Left hindlimb (tissue), 1 donor: ENCODE measurements at places on chromosomes 1 and 21.
A peak's percentile ranks its signal among the peaks of the same experiment; 100 is the strongest.

GRCh38 chr1:203465146-203465798 lies 10.3 kb upstream of the PRELP start:
- DNase-seq = peak; percentile 29

DNA sequence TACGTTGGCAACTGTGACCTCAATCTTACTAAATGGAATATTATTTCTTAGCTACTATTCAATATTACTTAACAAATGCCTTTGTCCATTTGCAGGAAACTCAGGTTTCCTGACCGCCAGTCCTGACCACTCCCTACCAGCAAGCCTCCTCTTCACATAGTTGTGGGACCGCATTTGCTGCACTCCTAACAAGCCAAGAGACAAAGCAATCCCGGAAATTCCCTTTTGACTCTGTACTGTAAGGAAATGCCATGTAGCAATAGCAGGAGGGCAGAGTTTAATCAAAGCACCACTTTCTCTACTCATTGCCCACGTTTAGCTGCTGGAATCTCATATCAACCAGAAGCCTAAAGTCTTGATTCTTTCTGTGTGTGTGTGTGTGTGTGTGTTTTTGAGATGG lies 28.1 kb upstream of the ACBD6 start:
- no peak for DNase-seq

- no peak for DNase-seq
These were observed 25.9 kb downstream of the SLC27A3 start for GRCh38 chr1:153801028-153801625.

DNA sequence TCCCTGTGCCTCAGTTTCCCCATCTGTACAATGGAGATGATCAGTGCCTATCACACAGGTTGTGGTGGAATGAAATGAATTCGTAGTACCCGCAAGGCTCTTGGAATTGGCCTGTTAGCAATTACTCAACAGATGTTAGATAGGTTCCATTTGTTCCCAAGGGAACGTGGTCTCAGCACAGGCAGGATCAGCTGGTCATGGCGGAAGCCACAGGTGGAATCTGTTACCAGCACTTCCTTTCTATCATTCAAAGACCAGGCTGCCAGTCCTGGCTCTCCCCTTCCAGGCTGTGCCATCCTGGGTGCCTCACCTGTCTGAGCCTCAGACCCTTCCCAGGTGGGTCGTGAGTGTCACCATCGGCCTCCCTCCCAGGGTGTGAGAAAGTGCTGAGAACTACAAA lies 61.5 kb downstream of the FBXO2 start:
- no peak for DNase-seq

GRCh38 chr1:103024051-103024450 lies 84.3 kb downstream of the COL11A1 start:
- DNase-seq = no peak

DNA sequence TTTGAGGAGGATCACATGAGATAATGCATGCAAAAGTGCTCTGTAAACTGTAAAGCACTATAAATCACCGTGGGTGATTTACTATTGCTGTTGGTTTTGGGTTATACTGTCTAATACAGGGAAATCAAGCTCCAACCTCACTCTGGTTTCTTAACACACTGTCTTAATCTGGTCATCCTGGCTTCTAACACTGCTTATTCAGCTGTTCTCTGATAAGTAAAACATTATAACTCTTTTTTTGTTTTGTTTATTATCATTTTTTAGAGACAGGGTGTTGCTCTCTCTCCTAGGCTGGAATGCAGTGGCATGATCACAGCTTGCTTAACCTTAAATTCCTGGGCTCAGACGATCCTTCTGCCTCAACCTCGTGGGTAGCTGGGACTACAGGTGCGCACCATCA lies 21.9 kb upstream of the LSM10 start:
- no peak for DNase-seq

DNA sequence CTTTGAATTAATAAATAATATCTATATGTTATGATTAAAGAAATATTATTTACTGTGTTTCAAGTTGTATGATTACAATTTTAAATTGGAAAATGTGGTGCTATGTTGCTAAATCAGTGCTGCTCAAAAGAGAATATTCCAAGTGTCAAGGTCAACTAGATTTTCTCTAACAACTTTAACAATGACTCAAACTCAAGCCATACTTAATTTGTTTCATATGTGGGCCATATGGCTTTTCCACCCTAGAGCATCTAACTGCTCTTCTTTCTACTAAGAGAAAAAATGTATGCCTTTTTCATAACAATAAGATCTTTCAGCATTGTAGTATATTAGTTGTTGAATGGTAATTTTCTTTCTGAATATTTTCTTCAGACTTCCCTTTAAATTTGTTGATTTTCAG lies 8.3 kb upstream of the SYT14 start:
- no peak for DNase-seq

GRCh38 chr1:115204513-115204912 lies 115.2 kb upstream of the TSPAN2 start:
- DNase-seq = no peak

DNA sequence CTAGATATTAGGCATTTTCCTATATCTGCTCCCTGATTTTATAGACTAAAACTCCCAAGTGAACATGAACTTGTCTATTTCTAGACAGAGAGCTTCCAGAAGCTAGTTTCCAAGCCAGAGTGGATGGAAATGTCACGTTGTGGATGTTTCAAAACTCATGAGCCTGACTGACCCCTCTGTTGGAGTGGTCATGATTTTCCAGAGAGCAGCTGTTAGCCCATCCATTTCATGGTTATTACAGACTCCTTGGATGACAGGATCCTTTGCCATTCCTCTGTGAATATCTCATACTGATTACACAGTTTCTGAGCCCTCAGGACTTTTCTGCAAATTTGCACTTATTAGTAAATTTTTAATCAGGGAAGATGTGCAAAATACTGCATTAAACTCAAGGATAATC lies 76.8 kb upstream of the ATF3 start:
- DNase-seq = no peak

DNA sequence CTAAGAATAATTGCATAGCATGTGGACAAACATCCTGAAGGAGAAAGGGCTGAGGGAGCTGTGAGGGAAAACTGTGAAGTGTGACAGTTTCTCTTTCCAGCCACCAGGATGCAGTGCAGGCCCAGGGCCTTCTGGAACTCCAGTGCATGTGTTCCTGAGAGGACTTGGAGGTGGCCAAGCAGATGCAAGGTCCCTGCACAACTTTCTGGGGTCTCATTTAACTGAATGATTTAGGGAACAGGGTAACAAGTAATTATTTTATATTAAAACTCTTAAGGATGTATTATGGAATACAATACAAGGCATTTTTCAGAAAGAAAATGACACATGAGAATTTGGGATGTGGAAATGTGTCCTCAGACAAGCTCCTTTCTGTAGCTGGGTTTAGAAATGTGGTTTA lies 61.2 kb upstream of the MCOLN3 start:
- peak; percentile 48 for DNase-seq

- DNase-seq = no peak
These were observed 184.3 kb upstream of the HMCN1 start for GRCh38 chr1:185549906-185550305.

DNA sequence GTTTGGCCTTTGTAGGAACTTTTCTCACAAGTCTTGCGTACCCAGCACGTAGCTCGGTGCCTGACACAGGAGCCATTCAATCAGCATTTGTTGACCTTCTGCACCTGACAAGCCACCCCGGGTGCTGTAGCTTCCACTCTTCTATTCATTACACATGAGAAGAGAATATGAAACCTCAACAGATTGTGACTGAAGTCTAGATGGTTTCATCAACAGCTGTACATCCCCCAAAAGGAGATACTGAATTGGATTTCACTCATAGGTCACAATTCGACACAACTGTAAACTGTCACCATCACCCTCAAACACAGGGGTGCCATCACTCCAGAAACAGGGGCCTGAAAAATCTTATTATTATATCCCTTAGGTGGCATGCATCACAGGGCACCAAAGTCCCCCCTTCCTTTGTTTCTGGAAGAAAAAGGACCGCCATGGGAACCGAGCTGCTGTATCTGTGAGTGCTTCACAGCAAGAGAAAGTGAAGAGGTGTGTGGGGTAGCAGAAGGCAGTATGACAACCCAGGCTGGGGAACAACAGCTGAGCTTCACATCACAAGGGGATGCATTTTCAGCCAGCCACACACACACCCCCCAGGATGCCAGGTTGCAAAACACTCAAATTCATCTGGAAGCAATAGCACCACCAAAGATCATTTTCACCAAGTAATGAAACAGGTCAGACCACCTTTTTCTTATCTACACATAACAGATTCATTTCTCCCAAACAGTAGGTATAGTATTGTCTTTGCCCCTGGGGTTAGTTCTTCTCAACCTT lies 225.7 kb downstream of the TOMM20 start:
- DNase-seq = no peak

DNA sequence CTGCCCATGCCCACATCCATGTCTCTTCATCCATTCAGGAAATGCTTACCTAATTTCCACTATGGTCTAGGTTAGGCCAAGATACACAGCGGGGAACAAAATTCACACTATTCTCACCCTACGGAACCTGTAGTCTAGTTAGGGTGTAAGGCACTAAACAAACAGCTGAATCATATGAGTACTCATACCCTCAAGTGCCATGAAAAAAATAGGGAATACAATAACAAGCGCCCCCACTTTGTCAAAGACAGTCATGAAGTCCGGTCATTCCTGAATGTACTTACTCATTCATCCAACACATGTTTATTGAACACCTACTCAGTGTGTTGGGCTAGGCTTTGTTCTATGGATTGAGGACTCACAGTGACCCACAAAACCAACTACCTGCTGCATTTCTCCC lies 6.2 kb upstream of the FYB2 start:
- DNase-seq = no peak

- no peak for DNase-seq
These were observed 684 bp downstream of the ZBTB8B start for GRCh38 chr1:32465578-32465933.

DNA sequence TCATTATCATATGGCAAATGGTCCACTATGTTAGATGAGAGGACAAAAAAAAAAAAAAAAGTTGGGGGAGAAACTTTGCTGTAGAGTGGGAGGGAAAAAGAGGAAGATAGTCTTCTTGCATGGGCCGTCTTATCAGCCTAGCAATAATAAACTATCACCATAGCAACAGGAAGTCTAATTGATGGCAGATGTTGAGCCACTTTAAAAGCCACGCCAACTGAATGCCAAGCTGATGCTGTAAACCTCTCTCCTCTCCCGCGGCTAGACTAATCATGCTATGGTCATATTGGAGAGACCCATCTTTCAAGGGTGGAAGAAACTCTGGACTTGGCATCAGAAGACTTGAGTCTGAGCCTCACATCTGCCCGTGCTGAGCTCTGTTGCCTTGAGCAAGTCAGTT lies 122.2 kb upstream of the HOOK1 start:
- no peak for DNase-seq

GRCh38 chr1:9078015-9078751 lies 8.7 kb upstream of the SLC2A5 start:
- DNase-seq = no peak

DNA sequence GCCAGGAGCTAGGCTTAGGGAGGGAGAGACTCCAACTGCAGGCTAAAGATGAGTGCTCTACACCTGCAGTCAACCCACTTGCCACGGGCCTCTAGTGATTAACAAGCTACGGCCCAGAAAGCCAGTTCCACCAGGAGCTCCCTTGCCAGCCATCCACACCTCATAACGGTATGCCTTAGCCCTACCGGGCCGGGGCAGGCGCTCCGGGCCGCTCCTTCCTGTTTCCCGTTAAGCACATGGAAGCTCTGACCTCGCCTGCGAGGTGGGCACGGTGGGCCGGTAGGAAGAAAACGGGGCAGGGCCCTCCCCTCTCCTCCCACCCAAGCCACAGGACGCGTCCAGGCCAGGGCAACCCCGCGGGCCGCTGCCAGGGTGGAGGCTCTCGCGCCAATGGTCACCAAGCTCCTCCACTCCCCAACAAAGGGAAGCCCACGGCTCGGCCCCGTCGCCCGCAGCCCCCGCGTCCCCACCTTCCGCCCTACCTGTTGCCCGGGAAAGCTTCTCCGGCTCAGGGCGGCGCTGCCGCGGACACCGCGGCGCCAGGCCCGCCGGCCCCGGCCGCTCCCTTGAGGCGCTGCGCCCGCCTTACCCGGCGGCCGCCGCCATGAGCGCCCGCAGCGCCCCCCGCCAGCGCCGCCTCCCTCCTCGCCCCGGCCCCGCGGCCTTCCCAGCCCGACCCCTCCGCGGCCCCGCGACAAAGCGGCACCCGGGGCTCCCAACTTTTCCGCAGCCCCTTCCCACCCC lies 627 bp downstream of the CERS2 start:
- DNase-seq = peak; percentile 65

GRCh38 chr1:195721210-195721971 lies 886.8 kb downstream of the KCNT2 start:
- no peak for DNase-seq
